Activated CD8-positive, alpha-beta memory T cell treated with anti-CD3 and anti-CD28 coated beads for 1 hour (primary cell): ENCODE measurements at places on chromosomes 6 and 20.

DNA sequence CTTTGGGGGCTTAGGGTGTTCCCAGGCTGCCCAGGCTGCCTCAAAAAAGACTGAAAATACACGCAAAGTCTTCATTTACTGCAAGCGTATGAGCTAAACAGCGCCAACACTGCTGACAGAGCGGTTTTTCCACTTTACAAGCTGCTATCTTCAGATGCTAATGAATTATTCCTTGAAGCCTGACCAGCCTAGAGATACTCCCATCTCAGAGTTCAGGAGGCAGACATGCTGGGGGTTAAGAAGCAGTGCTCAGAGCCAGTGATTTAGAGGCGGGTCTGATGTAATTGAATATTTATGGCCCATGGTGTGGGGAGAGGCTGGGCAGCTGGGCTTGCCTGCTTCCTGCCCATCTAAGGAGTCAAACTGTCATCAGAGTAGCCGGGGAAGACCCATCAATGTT lies 241.4 kb downstream of the SLC24A3 start:
- no peak for DNase-seq

DNA sequence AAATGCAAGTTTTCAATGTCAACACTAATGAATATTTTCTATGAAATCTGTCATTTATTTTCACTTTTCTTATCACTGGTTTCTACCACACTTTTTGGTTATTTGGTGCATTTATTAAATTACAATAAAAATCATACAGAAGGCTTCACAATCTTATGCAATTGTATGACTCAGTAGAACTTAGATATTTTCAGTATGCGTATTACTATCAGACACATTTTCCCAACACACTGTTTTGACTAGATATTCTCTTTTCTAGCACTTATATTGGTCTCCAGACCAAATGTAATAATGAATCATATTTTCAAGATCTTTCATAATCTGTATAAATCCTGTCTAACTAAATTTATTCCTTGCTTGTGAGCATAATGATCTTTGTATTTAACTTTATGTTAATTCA lies 74.1 kb downstream of the FAM83B start:
- DNase-seq: no peak

GRCh38 chr20:24648481-24648880 lies 179.1 kb downstream of the SYNDIG1 start:
- no peak for DNase-seq

DNA sequence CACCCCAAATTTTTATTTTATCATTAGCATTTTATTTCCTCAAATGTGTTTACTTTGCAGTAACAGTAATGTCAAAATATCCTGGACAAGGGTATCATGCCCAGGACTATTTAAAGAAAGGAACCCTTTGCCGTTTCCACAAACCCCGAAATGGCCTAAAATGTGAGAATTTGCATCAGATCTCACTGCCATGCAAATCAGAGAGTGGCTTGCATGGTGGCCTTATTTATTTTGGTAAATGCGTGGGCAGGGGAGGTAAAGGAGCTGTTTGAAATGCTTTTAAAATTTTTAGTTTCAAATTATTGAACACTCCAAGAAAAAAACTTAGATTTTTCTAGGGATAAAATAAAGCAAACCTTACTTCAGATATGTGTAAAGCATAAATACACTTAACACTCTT lies 43.8 kb downstream of the ADAT2 start:
- no peak for DNase-seq

- no peak for DNase-seq
Measured at GRCh38 chr6:35213298-35213791, 411 bp upstream of the SCUBE3 start.

DNA sequence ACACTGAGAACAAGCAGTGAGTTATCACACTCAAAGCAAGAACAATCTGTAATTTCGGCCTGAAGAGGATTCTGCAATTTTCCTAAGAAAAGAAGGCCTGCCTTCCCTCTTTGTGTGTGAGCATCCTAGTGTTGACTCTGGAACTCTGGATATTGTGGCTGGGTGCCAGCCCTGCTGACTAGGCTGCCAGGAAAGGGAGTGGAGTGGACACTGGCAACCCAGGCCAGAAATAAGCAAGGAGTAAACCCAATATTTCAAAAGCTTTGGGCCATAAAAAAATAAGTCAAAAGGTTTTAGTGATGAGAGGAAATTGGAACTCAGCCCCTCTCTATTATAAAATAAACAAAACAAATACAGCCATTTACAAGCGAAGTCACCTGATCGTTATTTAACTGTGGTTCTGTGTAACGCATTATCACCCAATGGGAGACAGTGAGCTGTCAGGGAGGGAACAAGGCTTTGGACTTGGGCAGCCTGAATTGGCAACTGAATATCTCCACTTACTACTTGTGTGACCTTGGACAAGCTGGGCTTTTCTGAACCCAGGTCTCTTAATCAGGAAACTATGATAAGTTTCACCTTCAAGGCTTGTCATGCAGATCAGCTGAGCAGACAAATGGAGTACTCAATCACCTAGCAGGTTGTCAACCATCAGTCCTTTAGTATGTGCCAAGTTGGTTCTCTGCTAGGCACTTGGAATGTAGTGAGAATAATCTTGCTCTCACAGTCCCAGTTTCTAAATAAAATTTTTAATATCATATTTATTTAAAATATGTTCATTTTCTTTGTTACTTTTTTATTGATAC lies 196.2 kb downstream of the PAX1 start:
- no peak for DNase-seq

GRCh38 chr6:137739544-137739943 lies 127.5 kb upstream of the TNFAIP3 start:
- DNase-seq: no peak

- no peak for DNase-seq
Measured at GRCh38 chr6:15255481-15255880, 9.6 kb downstream of the JARID2 start.

DNA sequence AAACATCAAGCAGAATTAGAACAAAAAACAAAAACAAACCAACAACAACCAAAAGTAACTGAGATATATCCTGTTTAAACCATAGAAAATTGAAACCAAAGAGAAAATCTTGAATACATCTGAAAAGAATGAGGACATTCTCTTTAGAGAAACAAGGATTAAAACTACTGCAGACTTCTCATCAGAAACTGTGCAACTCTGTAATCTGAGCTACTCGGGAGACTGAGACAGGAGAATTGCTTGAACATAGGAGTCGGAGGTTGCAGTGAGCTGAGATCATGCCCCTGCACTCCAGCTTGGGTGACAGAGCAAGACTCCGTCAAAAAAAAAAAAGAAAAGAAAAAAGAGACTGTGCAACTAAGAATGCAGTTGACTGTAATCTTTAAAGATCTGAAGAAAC lies 153.4 kb downstream of the SYNDIG1 start:
- DNase-seq: no peak

DNA sequence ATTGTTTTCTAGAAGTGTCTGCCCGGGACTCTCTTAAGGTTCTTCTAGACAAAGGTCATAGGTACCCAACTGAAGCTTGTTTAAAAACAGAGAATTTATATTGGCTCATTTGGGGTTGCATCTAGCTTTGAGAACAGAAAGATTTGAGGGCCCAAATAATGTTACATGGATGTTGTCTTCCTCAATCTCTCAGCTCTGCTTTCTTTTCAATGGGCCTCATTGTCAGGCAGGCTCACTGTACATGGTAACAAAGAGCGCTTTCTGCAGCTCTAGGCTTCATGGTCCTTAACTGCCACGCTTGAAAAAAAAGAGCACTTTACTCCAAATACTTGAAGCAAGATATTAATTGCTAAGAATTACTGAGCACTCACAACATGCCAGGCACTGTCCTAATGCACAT lies 22.2 kb downstream of the NHLRC1 start:
- DNase-seq: no peak
